Activated CD4-positive, alpha-beta memory T cell treated with anti-CD3 and anti-CD28 coated beads, Interleukin-2, amount 10 ng/mL, durations not matched to agents 7 days and 5 days (primary cell): ENCODE measurements at places on chromosomes 7 and 10.

DNA sequence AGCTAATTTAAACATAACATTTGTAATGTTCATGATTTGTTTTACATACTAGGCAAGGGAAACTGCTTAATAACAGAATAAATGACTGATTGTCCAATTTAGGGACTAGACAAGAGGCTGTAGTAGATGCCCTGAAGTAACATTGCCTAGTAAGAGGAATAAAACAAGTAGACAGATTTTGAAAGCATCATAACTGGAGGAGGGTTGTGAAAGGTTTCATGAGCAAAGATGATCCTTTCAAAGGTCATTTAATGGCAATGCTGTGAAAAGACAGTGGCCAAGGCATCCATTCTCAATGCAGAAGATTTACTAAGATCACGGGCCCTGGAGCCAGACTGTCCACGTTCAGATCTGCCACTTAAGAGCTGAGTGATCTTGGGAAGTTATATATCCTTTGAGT, 44.8 kb upstream of the HHEX start:
- no peak for DNase-seq

DNA sequence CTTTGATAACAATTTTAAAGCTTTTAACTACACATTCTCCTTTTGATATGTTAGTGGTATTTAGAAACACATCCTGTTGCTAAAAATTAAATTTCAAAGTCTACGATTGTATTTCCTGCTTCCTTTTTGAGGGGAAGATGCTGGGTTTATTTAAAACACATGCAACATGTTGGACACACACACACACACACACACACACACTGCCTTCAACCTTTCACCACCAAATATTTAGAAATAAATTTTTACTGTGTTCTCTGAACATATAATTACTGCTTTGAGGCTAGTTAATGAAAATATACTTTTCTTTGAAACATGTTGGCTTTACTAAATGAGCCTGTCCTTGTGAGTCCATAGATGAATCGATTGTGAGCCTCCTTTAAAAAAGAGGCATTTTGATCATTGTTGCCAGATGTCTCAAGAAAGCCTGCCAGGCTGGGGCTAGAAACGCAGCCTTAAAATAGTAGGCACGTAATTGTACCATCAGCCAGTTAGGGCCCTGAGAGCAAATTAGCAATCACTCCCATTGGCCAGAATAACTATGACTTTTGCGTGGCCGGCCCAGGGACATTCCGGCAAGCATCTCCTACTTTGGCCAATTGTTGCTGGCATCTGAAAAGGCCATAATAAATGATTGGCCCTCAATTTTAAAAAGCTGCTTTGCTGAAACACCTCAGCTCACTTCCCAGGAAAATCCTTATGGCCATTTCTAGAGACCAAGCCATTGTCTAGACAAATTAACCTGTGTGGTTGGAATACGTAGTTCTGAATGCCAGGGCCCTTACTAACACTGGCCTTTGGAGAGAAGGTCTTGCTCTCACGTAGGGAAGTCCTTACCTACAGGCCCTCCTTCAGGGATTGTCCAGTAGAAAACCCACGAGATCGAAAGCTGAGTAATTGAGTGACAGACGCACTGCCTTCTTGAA, 9.9 kb upstream of the TEX36 start:
- DNase-seq, result no peak

DNA sequence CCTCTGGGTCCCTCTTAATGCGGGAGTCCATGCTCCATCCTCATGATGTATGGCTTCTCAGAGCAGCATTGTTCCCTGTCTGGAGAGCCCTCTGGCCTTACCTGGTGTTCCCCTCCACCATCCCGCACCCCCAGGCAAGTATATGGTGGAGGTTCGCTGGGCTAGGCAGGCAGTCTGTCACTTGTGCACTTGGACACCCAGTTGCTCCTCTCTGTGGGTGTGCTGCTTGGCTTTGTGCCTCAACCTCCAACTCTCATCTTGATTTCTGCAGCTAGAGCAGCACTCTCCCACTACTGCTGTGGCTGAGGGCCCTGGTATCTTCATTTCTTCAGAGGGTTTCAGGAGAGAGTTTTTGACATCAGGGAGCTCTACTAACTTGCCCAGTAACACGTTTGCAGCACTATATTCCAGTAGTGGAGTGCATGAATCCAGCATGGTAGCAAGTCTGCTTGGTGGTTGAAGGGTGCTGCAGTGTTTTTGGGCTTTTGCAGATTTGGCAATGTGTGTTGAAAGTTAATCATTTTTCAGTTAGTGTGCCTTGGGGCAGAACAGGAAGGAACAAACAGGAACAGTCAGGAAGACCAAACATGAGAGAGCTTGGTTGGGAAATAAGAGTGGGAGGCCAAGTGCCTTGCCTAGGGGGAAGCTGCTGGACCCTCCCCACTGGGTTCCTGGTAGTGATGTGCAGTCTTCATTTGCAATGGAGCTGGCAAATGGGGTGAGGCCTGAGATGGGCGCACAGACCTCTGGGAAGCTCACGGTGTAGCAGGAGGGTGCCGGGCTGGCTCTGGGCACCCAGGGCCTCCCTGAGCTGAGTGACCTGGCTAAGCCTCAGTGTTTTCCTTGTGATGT, 37.4 kb downstream of the TSPAN14 start:
- no peak for DNase-seq

- no peak for DNase-seq
Observed at GRCh38 chr7:112421666-112422486, 28.4 kb upstream of the IFRD1 start.

- no peak for DNase-seq
Observed at GRCh38 chr10:13892871-13893270, 306.1 kb downstream of the PRPF18 start.

DNA sequence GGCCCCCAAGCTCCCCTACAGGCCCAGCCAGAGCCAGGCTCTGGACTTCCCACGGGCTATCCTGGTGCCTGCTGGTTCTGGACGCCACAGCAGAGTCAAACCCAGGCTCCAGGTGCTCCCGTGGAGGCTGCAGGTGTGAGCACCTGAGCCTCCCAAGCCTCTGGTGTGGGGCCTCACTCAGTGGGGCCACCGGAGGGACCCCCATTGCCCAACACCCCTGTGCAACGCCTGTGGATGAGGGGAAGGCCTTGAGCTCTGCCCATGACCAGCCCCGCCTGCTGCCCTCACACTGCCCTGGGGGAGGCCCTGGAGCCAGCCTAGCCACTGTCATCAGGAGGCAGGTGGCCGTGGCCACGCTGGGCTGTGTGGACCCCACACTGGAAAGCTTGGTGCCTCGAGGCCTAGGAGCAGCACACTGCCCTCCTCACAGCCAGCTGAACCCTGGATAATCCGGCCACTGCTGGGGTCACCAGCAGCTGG, 229.3 kb downstream of the MAD1L1 start:
- no peak for DNase-seq

GRCh38 chr7:5217396-5217795, 27.4 kb downstream of the WIPI2 start:
- DNase-seq, result no peak

DNA sequence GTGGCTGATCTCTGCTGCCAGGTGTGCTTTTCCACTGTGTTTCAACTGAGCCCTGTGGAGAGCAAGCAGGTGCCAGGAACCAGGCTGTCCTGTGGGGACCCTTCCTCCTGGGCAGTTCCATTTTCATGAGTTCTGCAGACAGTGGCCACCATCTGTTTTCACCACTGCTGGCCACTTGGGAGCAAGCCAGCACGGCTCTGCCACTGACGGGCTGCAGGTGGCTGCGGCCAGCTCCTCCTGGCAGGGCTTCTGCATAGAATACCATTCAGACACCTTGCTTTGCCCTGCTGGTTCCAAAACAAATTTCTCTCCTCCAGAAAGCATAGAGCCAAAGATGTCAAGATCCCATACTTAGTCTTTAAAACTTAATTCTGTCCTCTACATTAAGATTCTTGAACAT, 48.3 kb downstream of the LANCL2 start:
- DNase-seq, result no peak

- DNase-seq, result no peak
Observed at GRCh38 chr10:132762267-132762666, 23.7 kb downstream of the NKX6-2 start.

GRCh38 chr7:66696774-66697191, 43.8 kb upstream of the RABGEF1 start:
- no peak for DNase-seq

DNA sequence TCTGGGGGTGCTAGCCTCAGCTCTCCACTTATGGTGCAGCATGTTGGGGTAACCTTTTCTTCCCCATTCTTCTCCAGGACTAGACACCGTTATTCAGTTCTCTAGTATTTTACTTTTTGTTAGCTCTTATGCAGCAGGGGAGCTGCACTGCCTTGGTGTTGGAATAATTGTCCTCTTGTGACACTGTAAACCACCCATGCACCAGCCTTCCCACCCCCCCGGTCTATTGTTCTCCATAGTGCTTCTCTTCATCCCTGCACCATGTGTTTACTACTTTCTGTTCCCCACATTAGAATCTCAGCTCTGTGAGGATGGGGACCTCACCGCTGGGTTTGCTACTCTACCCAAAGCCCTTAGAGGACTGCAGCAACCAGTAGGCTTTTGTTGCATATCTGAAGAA, 230.7 kb downstream of the RPS24 start:
- DNase-seq, result no peak

DNA sequence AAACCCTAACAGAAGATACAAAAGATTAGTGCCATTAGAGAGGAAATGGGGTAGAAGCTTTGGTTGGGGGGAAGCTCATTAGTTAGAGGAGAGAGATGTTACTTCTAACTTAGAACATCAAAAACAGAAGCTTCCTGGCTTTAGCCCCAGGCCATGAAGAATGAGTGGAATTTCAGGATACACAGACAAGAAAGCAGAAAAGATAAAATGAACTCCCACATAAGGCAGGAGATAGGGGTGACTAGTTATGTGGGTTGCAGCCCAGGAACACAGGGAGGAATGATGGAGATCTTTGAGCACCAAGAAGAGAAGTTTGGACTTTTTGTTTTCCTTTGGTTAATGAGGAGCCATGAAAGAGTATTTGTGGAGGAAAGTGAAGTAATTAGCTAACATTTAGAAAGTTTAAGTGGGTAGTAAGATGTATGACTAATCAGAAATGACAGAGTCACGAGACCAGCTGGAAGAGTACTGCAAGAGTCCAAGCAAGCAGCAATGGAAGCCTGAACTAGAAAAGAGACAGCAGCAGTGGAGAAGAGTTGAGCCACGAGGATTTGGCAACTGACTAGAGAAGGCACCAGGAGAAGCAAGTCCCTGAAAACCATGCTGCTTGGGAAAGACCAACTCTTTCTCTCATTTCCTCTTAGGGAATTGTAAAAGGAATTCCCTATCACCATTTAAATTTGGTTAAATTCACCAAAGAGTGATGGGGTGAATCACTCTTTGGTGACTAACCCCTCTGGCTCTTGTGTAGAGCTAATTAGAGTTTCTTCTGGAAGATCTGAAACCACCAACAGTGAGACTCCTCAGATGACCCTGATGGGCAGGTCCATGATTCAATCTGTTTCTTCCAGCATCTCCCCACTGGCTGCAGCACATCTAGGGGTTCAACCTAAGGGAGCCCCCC, 131.9 kb downstream of the KCNMA1 start:
- DNase-seq, result no peak

GRCh38 chr10:58269782-58270290, 874 bp downstream of the CISD1 start:
- DNase-seq, result no peak

DNA sequence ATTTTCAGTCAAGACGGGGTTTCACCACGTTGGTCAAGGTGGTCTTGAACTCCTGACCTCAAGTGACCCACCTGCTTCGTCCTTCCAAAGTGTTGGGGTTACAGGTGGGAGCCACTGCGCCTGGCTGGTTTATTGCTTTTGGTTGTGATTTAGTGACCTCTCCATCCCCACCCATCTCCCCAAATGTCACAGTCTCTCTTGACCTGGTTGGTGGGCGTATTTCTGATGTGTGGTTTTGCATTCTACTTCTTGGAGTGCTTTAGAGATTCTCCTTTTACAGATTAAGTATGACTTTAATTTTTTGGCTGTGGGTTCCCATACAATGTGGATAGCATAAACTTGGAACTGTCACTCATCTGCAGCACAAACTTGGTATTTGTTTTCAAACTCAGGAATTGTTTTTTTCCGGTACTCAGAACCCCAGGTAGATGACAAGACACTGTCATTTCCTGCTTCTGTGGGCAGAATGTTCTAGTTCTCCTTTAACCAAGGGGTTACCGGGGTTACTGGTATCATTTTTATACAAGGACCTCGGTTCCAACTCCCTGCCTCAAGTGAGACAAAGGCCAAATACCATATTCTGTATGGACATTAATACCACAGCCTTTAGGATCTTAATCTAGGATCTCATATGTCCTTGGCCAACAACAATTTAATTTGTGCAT, 50.5 kb downstream of the MRC1 start:
- DNase-seq, result no peak

DNA sequence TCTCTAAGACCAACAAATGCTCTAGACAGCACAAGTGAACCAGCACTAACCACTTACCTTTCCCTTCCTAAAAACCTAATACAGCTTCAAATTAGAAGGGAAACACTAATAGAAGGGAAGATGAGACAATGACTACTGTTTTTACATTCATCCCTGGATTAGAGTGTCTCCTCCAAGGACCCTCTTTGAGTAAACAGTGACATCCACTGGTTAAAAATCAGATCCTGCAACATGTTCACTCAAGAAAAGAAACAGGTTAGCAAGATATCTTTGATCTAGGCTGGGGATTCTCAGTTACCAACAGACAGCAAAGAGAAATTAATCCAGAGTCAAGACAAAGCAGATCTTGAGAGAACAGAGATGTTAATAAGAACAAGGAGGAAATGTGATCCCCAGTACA, 177.7 kb upstream of the GHITM start:
- DNase-seq, result no peak

DNA sequence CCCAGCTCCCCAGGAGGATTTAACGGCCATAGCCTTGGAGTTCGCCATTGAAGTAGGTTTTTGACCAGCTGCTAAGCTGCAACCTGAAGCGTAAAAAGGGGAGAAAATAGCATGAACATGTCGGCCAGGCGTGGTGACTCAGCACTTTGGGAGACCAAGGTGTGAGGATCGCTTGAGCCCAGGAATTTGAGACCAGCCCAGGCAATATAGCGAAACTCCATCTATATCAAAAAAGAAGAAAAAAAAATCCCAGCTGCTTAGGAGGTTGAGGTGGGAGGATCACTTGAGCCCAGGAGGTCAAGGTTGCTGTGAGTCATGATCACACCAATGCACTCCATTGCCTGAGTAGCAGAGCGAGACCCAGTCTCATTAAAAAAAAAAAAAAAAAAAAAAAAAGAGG, 32.2 kb upstream of the MCU start:
- DNase-seq, result no peak

GRCh38 chr7:45594745-45595535, 20.8 kb downstream of the ADCY1 start:
- no peak for DNase-seq

DNA sequence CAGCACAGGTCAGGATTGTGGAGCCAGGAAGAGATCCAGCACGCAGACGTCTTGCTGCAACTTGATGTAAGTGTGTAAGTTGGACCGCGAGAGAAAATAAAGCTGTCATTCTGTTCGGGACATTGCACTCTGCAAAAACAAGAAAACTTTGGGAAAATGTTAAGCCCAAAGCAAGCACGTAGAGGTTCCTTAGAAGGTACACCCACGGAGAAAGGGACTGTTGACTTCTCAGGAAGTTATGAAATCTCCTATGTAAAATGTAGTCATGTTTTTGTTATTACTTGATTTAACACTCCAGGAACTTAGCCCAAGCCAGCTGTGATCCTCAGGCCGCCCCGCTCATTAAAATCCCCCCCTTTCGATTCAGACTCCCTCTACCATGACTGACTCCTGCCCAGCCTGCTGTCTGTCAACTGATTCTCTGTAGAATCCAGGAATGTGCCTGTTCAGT, 196.1 kb upstream of the TCF7L2 start:
- no peak for DNase-seq
